Activated CD4-positive, alpha-beta T cell treated with anti-CD3 and anti-CD28 coated beads, Interleukin-2, amount 50 U/mL, for 24 hours (primary cell): ENCODE measurements at places on chromosomes 5 and 9.

DNA sequence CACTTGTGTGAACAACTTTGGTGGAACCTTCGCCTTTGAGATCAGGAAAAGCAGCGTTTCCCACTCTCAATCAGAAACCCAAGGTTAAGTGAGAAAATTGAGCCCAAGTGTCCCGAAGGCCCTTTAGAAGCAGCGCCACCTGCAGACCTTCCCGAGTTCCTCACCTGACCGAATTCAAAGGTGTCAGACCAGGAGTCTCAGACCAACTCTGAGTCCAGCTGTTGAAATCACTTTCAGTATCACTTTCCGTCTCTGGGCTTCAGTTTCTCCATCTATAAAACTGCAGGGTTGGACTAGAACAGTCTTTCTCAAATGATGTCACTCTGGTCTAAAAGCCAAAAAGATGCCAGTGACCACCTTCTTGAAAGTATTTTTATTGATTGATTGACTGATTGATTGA is 31.7 kb upstream of the GRHPR start:
- no peak for DNase-seq

GRCh38 chr9:130936285-130937117 is 2.5 kb downstream of the FIBCD1 start:
- no peak for DNase-seq

DNA sequence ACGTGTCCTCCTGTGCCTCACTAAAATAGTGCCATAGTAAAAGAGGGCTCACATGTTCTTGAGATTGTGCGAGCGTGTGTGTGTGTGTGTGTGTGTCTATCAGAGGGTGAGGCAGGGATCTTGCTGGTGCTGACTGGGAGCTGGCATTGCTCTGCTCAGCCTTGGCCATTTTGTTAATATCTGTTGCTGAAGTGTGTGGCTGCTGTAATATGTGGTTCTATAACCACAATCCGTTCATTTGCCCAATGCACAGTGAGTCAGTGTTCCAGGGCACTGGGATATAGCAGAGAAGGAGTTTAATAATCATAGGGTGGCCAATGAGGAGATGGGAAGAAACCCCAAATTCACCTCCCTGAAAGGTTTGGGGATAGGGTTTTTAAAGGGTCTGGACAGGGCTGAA is 61.3 kb downstream of the RASGRF2 start:
- DNase-seq = no peak

- peak; percentile 63 for DNase-seq
These were observed 52.9 kb downstream of the LRSAM1 start for GRCh38 chr9:127503947-127504886.

DNA sequence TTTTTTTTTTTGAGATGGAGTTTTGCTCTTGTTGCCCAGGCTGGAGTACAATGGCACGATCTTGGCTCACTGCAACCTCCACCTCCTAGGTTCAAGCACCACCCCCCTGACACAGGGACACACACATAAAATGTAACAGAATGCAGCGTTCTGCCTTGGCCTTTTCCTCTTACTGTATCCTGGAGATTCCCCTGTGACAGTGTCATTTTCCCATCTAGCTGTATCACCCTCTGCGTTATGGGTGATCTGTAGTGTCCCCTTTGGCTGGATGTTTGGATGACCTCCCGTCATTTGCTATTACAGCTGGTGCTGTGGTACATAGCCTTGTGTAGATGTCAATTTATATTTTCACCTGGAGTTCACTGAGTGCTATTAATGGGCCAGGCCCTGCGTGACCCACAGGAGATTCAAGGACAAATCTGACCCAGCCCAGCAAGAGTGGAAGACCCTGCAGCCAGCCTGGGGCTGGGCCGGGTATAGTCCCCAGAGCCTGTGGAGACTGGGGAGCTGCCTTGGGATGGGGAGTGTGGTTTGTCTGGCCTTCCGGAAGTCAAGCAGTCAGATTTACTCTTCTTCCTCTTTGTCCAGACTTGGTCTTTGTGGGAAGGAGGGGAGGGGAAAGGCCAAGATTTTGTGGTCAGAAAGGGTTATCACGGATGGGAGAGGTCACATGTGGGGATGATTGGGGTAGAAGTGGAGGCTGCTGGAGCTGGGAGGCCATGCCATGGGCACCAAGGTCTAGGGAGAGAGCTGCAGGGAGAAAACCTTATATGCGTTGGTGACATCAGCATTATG is 43.6 kb downstream of the ERGIC1 start:
- no peak for DNase-seq

DNA sequence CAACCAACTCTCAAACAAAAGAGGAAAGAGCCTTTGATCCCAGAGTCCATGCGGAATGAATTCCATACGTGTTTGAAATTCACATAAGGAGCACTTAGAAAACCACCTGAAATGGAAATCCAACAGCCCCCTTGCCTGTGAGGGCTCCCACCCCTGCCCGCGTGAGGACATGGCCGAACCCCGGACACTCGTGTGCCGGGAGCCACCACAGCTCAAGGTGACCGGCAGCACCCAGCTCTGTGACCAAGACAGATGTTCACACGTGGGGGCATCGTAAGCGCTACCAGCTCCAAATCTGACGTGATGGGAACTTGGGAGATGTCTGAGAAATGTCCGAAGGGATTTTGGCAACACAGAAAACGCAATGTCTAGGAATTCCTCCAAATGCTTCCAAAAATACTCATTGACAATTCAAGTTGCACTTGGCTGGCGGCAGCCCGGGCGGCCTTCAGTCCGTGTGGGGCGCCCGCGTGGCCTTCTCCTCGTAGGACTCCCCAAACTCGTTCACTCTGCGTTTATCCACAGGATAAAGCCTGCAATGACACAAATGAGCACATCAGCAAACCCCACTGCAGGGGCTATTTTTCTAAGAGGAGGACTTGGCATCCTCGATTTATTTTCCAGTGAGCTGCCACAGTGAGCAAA is 23.2 kb upstream of the TERT start:
- no peak for DNase-seq

GRCh38 chr9:880725-881124 is 39.2 kb downstream of the DMRT1 start:
- DNase-seq = no peak

GRCh38 chr9:122164286-122164685 is 4.6 kb downstream of the MORN5 start:
- DNase-seq = no peak

DNA sequence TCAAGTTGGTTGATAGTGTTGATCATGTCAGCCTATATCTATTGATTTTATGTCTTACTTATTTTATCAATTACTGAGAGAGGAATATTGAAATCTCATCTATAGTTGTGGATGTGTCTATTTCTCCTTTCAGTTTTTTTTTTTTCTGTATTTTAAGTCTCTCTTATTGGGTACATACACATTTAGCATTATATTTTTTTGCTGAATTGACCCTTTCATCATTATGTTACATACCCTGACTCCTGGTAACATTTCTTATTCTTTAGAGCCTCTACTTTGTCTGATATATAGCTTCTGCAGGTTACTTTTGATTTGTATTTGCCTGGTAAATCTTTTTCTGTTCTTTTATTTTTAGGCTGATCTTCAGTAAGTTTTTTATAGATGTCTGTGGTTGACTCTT is 179.5 kb downstream of the GDNF start:
- DNase-seq = no peak

DNA sequence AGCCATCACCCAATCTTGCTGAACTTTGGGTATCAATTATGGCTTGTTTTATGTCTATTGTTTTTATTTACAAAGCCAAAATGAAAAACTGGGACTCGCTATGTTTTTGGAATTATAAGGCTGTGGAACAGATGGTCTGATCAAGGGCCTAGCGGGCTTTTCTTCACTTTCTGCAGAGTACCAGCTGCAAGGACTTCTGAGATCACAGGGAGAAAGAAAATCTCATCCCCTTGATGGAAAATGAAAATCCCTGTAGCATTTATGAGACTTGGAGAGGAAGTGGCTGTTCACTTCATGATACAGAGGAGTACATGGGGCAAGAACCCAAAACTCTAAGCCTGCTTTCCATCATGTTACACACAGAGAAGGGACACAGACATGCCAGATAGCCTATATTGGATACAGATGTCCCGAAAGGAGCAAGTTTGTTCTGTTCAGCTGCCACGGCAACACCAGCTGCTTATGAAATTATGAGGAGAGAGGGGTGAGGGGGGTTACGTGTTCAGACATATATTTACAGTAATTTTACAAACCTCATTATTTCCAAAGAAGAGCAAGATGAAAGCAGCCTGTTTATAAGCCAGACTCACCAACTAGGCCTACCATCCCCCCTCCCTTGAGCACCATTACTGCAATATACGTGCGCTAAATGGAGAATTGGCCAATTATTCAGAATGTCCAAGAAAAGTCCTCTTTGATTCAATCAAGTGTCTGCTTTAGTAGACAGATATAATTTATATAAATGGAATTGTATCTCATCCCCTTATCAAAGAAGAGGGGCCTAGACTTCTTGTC is 220.0 kb downstream of the MARCHF11 start:
- no peak for DNase-seq

DNA sequence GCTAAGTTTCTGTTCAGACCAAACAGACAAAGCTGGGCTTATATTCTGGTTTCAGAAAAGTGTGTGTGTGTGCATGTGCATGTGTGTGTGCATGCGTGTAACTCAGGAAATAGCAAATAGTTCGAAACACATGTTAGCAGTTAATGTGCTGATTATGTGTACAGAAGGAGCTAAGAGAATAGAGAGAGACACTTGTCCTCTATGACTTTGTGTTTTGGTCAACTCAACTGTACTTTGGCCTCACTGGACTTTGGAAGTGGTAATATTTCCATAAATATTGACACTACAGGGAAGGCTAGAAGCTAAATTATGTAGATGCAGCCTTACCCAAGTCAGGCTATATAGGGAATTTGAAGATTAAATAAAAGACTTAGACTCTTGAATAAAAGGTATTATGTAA is 155.5 kb downstream of the RAB3C start:
- DNase-seq = no peak

- DNase-seq = no peak
These were observed 50.2 kb upstream of the DAB2IP start for GRCh38 chr9:121601194-121601593.

GRCh38 chr9:21077781-21078180 is at the start of gene IFNB1:
TSS of gene IFNB1 (minus strand) at chr9:21077942. CDS start at chr9:21077869, 73 bp downstream.
- DNase-seq = no peak

GRCh38 chr5:32505756-32506155 is 61.2 kb upstream of the ZFR start:
- DNase-seq = no peak

DNA sequence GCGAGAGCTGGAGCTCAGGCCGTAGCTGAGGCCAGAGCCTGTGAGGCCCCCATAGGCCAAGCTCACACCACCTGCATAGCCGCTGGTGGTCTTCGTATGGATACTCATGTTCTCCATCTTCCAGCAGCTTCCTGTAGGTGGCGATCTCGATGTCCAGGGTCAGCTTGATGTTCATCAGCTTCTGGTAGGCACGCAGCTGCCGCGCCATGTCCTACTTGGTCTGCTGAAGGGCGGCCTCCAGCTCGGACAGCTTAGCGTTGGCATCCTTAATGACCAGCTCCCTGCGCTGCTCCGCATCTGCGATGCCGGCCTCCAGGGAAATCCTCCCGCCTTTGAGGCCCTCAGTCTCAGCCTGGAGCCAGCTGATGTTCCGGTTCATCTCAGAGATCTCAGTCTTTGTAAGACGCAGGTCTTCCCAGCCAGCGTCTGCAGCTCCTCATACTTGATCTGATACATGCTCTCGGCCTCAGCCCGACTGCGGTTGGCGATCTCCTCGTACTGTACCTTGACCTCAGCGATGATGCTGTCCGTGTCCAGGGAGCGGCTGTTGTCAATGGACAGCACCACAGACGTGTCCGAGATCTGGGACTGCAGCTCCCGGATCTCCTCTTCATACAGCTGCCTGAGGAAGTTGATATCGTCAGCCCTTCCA is 172.1 kb downstream of the PPP2R2B start:
- no peak for DNase-seq

DNA sequence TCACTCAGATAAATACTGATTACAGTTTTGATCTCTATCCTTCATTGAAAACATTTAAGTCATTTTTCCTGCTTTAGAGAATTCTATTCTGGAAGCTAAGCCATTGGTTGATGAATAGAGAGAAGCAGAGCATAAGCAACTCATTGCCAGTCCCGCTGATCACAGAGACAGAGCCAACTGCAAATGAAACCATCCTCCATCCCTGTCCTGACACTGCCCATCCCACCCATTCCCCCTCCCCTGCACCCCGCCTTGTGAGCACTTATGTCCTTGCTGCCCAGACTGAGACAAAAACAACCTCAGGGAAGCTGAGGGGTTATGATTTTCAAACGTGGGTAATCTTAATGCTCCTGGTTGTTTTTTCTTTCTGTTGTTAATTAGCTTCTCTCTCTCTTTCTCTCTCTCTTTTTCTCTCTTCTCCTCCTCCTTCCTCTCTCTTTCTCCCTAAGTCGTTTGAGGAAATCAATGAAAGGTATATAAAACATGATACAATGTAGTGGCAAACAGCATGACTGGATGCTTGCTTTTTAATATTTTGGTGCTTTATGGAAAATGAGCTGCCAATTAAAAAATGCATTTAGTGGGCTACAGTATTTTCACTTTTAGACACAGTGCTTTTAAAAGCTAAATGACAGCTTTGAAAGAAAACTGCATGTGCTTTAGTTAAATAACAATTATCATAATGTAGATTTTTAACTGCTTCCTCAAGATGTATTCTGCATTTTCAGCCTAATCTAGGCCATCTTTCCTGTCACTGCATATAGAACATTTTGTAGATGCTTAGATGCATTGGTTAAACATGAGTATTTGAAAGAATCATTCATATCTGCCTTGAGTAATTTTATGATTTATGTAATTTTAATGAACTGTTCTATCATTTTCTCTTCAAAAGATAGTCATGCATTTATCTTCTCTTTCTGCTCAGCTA is 57.3 kb downstream of the CMYA5 start:
- no peak for DNase-seq

GRCh38 chr5:149262315-149262714 is 9.3 kb upstream of the AFAP1L1 start:
- DNase-seq = no peak

DNA sequence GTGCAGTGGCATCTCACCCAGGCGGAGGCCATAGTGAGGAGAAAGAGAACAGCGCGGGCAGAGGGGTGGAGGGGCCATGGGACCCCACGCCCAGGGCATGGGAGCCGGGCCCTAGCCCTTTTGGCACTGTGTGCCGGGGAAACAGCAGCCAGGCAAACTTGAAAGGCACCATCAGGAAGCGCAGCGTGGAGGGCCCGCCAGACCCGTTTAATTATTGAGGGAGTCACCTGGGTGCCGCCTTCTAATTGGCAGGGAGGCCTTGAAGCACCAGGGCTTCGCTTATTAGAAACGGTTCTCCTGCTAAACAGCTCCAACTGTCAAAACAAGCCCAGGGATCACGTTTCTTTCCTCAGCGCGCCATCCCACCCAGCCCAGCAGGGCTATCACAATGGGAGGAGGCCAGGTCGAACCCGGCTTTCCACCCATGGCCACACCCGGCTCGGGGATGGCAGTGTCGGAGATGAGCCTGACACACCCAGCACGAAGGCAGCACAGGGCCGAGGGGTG is 104.6 kb upstream of the SARDH start:
- DNase-seq = no peak

DNA sequence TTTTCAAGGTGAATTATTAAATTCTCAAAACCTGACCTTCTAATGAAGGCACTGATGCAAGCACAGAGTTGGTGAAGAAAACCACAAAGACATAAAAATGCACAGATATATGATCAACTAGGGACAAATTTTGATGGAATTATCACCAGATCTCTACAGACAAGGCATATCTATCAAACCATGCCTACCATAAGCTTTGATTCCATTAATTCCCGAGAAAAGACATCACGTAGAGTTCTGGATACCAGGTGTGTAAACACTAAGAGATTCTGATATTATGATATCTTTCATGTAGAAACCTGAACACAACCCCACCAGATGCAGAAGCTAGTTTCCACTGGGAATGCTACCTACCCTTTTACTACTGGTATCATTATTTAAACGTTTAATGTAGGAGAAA is 140.6 kb downstream of the SLF1 start:
- no peak for DNase-seq
